ENCODE measurements at places on chromosomes 12 and 14. TPM values are rescaled to one million over a fixed set of nuclear protein-coding genes. Genes with fewer than 3 reads are reported as not detected.

DNA sequence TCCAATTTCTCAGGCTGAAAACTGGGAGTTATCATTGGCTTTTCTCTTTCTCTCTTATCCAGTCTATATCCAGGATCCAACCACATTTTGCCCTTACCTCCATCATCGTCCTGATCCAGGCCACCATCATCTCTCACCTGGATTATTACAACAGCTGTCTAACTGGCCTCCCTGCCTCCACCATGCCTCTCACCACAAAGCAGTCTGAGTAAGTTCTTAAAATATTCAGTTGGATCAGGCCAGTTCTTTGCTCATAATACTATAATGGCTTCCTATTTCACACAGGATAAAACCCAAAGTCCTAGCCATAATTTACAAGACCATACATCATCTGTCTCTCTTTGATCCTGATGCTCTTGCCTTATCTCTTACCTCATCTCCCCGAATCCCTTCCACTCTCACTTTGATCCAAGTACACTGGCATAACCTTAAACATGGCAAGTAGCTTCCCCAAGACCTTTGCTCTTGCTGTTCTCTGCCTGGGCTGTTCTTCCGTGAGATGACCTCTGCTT, 133.4 kb upstream of the RAP1B start:
- H3K4me1 ChIP-seq, result no peaks in the 10 kb centered on the region
- H3K4me3 ChIP-seq, result no peak overlapping the region
- no peaks in the 10 kb centered on the region for H3K27me3 ChIP-seq
- H3K36me3 ChIP-seq, result no peaks in the 10 kb centered on the region
- DNase-seq, result no peak

- no peak overlapping the region for H3K4me3 ChIP-seq
- H3K27ac ChIP-seq, result no peak overlapping the region
- H3K4me1 ChIP-seq, result no peaks in the 10 kb centered on the region
- DNase-seq, result no peak
- peaks cover 37% of the 10 kb centered on the region for H3K36me3 ChIP-seq
Measured at GRCh38 chr12:115979851-115980250, 297.6 kb downstream of the MED13L start.

DNA sequence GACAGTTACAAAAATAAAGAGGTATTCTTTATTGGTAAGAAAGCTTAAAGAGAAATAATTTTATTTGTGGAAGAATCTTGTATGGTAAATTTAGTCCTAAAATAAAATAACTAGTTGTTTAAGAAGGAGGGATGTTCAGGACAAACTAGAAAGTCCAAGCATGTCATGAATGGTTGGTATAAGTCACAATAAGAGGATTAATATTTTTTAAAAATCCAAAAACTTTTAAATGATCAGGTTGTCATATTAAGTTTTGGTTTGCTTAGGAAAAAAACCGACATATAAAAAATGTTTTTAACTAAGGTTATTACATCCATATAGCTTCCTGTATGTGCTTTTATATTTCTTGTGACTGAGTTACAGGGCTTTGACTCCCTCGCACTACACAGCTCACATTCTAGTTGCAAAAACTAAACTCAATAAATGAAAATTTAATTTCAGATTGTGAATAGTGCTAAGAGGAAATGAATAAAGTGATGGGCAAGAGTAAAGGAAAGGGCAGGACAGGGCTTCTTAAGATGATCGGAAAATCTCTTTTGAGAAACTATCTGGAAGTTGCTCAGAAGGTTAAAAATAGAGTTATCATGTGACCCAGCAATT, 80.7 kb upstream of the METAP2 start:
- H3K4me1 ChIP-seq, result no peaks in the 10 kb centered on the region
- H3K4me3 ChIP-seq, result no peak overlapping the region

DNA sequence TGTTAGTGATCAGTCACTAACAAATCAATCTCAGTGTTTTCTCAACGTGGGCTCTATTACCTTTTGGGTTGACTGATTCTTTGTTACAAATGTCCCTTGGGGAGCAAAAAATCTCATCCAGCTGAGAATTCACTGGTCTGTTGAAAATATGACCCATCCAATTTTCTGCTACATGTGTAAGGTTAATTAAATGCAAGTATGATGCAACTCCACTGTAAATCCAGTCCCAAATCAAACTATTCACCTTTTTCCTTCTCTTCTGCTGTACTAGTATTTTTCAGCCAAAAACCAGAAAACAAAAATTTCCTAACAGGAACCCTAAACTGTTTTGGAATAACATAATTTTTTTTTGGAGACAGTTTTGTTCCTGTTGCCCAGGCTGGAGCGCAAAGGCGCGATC, 2.2 kb downstream of the ERH start:
- H3K4me1 ChIP-seq, result 0 out of 2 replicates have a peak, but pooled peaks cover 2% of the 10 kb centered on the region
- no peaks in the 10 kb centered on the region for H3K27me3 ChIP-seq

- H3K27me3 ChIP-seq, result no peaks in the 10 kb centered on the region
- no peak overlapping the region for H3K27ac ChIP-seq
- peak overlapping the region; percentile 76 for H3K4me3 ChIP-seq
Measured at GRCh38 chr14:59631237-59631636, 54.6 kb upstream of the CCDC175 start.

Gene GALNT16
- 2.3 TPM for total RNA-seq

- DNase-seq, result no peak
- no peak overlapping the region for H3K27ac ChIP-seq
- no peaks in the 10 kb centered on the region for H3K4me1 ChIP-seq
- H3K27me3 ChIP-seq, result no peaks in the 10 kb centered on the region
- no peaks in the 10 kb centered on the region for H3K36me3 ChIP-seq
- no peak overlapping the region for H3K4me3 ChIP-seq
Measured at GRCh38 chr12:46752396-46752795, 73.4 kb downstream of the SLC38A4 start.

Gene PIWIL1
- total RNA-seq, result not detected

GRCh38 chr12:113237748-113238147, 16.5 kb downstream of the TPCN1 start:
- peaks cover 2% of the 10 kb centered on the region for H3K4me1 ChIP-seq
- H3K27me3 ChIP-seq, result no peaks in the 10 kb centered on the region
- DNase-seq, result no peak
- H3K27ac ChIP-seq, result no peak overlapping the region
- H3K36me3 ChIP-seq, result peaks cover 9% of the 10 kb centered on the region

Gene GSC
- not detected for total RNA-seq

DNA sequence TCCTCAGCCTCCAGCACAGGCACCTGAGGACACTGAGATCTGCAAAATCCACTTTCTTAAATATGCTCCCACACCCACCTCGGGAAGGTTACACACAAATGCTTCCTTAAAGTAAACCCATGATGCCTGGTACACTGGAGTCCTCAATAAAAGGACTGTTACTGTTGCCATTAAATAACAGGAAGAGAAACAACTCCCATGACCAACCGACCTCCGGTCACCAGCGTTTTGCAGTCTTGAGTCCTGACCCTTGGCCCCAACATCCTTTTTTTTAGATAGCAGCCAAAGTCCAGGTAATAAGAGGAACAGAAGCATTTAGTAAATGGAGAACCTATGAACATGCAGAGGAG, 42.4 kb downstream of the ITPK1 start:
- no peak overlapping the region for H3K27ac ChIP-seq
- peaks cover 14% of the 10 kb centered on the region for H3K36me3 ChIP-seq
- DNase-seq, result no peak
- H3K27me3 ChIP-seq, result no peaks in the 10 kb centered on the region
- no peak overlapping the region for H3K4me3 ChIP-seq

DNA sequence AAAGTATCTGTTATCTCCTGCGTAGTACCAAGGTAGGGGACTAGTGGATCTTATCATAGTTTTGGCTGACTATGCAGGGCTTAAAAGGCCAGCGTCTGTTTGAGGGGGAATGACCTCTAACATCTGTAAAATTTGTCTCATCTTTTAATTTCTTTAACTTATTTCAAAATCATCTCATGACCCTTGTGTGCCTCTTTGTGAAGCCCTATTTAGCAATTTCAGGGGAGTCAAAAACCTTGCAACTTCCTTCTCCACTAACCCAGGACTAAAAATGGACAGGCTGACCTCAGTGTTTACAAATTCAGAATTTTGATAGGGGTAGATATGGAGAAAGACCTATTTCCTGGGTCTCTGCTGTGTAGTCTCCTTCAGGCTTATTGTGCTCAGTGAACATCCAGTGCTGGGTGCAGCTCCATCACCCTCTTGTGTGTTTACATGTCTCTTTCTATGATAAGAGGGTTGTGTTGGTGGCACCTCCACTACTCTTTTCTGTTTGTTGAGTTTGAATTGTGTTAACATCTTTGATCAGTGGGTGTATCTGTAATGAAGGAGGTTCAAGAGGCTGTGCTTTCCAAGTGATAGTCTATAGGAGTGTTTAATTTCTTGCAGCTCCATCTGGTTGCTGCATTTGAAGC, 14.3 kb downstream of the NECAP1 start:
- no peak overlapping the region for H3K4me3 ChIP-seq
- H3K36me3 ChIP-seq, result peaks cover 59% of the 10 kb centered on the region
- no peak for DNase-seq
- H3K27me3 ChIP-seq, result no peaks in the 10 kb centered on the region

Gene FGF23
- total RNA-seq, result 0.24 TPM

Gene GAPDH
- total RNA-seq, result 4,581 TPM

DNA sequence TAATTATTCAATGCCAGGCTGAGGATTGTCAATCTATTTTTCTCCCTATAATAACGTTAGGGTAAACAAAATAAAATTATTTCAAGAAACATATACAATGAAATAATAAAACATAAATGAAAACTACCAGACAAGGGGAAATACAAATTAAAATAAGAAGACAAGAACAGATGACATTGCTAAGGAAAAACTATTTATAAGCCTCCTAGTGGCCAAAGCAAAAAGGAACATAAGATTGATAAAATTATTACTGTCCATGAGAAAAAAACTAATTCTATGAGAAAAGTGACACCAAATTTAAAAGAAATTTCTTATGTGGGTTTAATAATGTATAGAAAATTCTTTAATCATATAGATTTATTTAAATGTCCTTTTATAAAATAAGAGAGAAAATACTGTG, 294.7 kb downstream of the TTC6 start:
- H3K4me1 ChIP-seq, result peaks cover 7% of the 10 kb centered on the region
- DNase-seq, result no peak

GRCh38 chr12:28425526-28425925, 235.3 kb downstream of the CCDC91 start:
- H3K36me3 ChIP-seq, result peaks cover 18% of the 10 kb centered on the region
- no peak overlapping the region for H3K27ac ChIP-seq
- no peaks in the 10 kb centered on the region for H3K4me1 ChIP-seq
- no peak overlapping the region for H3K4me3 ChIP-seq

GRCh38 chr12:121218588-121219352, 8.8 kb downstream of the P2RX4 start:
- no peaks in the 10 kb centered on the region for H3K27me3 ChIP-seq
- H3K4me1 ChIP-seq, result no peaks in the 10 kb centered on the region
- peaks cover 2% of the 10 kb centered on the region for H3K36me3 ChIP-seq
- no peak overlapping the region for H3K4me3 ChIP-seq
- H3K27ac ChIP-seq, result no peak overlapping the region

DNA sequence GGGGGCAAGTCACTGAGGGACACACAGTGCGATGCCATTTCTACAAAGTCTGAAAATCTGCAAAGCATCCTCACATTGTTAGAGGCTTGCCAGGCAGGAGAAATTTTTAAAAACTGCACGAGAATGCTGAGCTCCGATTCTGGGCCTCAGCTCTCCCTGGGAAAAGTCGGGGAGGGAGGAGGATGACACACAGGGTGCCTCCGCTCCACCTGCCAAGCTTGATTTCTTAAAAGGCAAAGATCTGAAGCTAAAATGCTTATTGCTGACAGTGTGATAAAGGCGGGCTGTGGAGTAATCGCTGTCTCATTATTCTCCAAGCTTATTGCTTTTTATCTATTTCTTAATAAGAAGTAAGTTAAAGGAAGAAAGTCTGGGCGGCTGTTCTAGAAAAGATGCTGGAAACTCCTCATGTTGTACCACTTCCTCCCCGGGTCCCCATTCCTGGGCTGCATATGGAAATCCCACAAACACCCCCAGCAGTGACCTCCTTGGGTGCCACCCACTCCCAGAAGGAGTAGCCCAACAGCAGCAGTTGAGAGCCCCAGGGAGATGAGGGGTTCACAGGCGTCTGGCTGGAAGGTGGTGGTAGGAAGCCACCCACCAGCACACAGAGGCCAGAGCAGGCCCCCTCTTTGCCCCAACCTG, 55.0 kb downstream of the CCDC85C start:
- H3K27me3 ChIP-seq, result 0 out of 2 replicates have a peak, but pooled peaks cover 2% of the 10 kb centered on the region
- no peaks in the 10 kb centered on the region for H3K36me3 ChIP-seq
- DNase-seq, result no peak
- H3K27ac ChIP-seq, result no peak overlapping the region
- no peak overlapping the region for H3K4me3 ChIP-seq

DNA sequence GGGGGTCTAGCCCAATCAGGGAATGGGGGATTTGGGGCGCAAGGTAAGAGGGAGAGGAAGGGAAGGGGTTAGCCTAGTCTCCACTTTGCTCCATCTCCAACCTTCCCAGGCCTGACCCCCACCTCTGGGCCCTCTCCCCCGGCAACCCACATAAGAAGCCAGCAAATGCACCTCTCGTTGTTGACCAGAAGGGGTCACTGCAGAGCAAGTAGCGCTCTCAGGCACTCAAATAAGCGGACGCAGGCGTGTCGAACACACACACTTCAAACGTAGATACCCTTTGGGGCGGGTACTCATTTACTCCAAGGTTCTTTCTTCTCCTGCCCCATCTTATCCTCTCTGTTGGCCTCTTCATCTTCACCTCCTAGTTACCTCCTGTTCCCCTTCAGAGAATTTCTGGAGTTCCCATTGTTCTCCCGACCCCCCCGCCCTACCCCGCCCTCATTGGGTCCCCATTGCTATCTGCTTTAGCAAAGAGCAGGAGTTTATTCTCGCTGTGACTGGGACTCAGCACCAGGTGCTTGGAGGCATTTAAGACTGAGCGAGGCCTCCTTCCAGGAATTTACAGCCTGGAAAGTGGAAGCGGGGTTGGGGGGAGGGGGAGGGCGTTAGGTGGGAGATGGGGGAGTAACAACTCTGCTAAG, 1.5 kb upstream of the SRRM4 start:
- H3K27ac ChIP-seq, result no peak overlapping the region
- DNase-seq, result peak; percentile 91
- peaks cover 10% of the 10 kb centered on the region for H3K27me3 ChIP-seq
- H3K4me3 ChIP-seq, result peak overlapping the region; percentile 91
- H3K4me1 ChIP-seq, result no peaks in the 10 kb centered on the region

Gene ANKRD33
- total RNA-seq, result 0.81 TPM

DNA sequence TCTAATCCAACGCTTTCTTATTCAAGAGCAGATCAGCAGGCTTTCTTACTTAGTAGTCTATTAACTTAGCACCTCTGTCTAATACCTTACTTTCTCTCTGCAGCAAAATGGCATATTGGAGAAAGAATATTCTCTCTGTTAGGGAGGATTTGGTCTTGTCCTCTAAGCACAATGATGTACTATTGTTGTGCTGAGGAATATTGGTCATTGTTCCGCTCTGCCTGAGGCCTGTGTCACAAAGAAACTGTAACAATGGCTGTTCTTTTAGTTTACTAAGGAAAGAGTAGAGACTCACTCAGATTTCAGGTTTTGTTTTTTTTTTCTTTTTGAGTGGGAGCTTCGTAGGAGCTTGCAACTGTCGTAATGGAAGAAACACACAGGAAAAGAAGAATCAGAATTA, 1358.8 kb downstream of the LRFN5 start:
- H3K27me3 ChIP-seq, result no peaks in the 10 kb centered on the region
- H3K27ac ChIP-seq, result no peak overlapping the region
- no peaks in the 10 kb centered on the region for H3K36me3 ChIP-seq
- H3K4me3 ChIP-seq, result no peak overlapping the region

Gene RBP5
- total RNA-seq, result 2.1 TPM

- H3K4me3 ChIP-seq, result no peak overlapping the region
- H3K27me3 ChIP-seq, result peaks cover 19% of the 10 kb centered on the region
- no peaks in the 10 kb centered on the region for H3K36me3 ChIP-seq
- no peak for DNase-seq
Measured at GRCh38 chr12:50062728-50063460, 5.5 kb downstream of the ASIC1 start.

GRCh38 chr12:92038476-92038875, 107.2 kb downstream of the BTG1 start:
- H3K36me3 ChIP-seq, result no peaks in the 10 kb centered on the region
- H3K27me3 ChIP-seq, result no peaks in the 10 kb centered on the region
- no peak overlapping the region for H3K27ac ChIP-seq

Measured in H9 (cell line).